Upper lobe of left lung (tissue), 6 donors: ENCODE measurements at places on chromosomes 6 and 20. TPM values are rescaled to one million over a fixed set of nuclear protein-coding genes. Genes with fewer than 3 reads are reported as not detected.
A peak's percentile ranks its signal among the peaks of the same experiment; 100 is the strongest.

DNA sequence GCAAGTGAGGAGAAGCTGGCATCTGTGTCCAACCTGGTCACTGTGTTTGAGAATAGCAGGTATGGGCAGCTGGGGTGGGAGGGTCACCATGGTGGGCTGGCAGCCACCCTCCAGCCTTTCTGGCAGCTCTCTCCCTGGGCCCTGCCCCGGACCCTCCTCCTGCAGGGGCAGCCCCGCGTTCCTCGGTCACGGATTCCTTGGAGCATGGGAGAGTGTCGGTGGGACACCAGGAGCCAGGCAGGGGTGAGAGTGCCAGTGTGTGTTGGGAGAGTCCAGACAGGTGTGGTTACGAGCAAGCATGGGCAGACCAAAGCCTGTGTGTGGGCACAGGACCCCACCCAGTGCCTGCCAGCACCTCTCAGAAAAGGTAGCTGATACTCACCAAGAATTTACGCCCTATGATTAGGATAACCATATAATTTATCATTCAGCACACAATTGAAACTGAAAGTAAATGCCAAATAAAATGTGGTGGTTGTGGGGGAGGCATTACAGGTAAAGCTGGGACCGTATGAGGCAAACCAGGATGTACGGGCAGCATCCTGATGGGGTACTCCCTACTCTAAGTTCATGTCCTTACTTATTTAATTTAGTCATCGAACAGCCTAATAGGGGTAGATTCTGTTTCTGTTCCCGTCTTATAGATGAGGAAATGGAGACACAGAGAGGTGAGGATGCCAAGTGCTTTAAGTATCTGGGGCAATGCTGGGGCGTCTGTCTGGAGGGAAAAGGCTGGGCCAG, 542 bp downstream of the FGD2 start:
- H3K36me3 ChIP-seq: no peaks in the 10 kb centered on the region
- peak overlapping the region; percentile 63 for H3K27ac ChIP-seq
- no peaks in the 10 kb centered on the region for H3K4me1 ChIP-seq
- H3K4me3 ChIP-seq: peak overlapping the region; percentile 38
- DNase-seq: peak; percentile 48

DNA sequence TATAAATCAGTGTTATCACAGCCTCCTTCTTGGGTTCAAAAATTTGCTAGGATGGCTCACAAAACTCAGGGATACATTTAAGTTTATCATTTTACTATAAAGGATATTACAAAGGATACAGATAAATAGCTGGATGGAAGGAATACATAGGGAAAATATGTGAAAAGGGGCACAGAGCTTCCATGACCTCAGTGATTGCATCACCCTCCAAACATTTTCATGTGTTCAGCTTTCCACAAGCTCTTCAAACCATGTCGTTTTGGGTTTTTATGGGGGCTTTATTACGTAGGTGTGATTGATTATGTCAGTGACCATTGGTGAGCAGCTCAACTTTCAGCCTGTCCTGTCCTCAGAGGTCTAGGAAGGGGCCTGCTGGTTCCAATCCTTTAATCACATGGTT, 68.0 kb downstream of the CYB5R4 start:
- no peak overlapping the region for H3K27ac ChIP-seq
- H3K27me3 ChIP-seq: no peaks in the 10 kb centered on the region
- H3K4me1 ChIP-seq: no peaks in the 10 kb centered on the region

DNA sequence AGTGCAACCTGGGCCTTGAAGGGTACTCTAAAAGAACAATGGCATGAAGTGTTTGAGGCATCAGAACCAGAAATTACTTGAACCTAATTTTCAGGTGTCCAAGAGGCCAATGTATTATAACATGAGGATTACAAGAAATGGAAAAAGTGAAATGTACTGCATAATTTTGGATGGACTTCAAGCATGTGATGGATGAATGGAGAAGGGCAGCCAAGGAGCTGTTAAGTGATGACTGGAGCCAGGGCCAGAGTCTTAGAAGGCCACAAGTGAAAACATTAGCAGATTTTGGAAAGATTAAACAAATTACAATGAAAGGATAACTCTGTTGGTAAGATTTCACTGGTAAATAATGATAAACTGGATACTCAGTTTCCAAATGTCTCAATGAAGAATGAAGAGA, 738.2 kb downstream of the CD109 start:
- no peaks in the 10 kb centered on the region for H3K36me3 ChIP-seq
- H3K27me3 ChIP-seq: no peaks in the 10 kb centered on the region
- H3K4me1 ChIP-seq: no peaks in the 10 kb centered on the region
- H3K4me3 ChIP-seq: no peak overlapping the region
- no peak for DNase-seq

DNA sequence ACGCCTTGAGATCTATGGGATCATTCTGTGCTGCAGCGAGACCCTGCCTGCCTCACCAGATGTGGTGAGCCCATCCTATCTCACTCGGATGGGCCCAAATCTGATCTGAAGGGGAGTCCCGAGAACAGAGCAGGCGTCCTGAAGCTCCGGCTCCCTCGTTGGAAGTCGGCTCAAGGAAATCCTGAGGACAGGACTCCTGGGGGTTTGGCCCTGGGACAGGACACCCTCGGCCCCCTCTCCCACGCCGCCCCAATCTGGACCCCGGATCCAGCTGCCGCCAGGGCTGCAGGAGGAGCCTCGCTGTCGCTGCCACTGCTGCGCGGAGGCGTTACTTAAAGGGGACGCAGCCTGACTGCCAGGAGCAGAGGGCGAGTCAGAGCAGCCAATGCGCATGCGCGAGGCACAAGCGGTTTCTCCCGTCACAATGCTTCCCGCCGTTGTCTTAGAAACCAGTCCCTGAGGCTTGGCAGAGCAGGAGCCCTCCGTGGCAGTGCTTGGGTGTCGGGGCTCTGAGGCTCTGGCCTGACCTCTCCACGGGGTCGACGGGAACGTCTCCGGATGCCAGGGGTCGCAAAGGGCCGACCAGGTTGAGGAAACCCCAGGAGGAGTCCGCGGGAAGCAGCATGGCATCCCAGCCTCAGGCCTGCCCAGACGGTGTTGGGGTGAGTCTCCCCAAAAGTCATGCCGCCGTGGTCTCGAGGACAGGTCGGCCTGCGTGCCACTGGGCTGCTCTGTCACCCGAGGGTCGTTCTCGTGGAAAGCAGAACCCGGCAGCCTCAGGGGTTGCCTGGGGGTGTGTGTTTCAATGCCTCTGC, 1567.8 kb upstream of the DEFB115 start:
- no peak overlapping the region for H3K27ac ChIP-seq
- H3K4me1 ChIP-seq: no peaks in the 10 kb centered on the region
- no peaks in the 10 kb centered on the region for H3K27me3 ChIP-seq
- DNase-seq: no peak
- no peaks in the 10 kb centered on the region for H3K36me3 ChIP-seq

GRCh38 chr6:148611213-148611612, 135.6 kb upstream of the UST start:
- no peak overlapping the region for H3K4me3 ChIP-seq
- no peaks in the 10 kb centered on the region for H3K27me3 ChIP-seq
- no peaks in the 10 kb centered on the region for H3K4me1 ChIP-seq
- H3K27ac ChIP-seq: no peak overlapping the region

DNA sequence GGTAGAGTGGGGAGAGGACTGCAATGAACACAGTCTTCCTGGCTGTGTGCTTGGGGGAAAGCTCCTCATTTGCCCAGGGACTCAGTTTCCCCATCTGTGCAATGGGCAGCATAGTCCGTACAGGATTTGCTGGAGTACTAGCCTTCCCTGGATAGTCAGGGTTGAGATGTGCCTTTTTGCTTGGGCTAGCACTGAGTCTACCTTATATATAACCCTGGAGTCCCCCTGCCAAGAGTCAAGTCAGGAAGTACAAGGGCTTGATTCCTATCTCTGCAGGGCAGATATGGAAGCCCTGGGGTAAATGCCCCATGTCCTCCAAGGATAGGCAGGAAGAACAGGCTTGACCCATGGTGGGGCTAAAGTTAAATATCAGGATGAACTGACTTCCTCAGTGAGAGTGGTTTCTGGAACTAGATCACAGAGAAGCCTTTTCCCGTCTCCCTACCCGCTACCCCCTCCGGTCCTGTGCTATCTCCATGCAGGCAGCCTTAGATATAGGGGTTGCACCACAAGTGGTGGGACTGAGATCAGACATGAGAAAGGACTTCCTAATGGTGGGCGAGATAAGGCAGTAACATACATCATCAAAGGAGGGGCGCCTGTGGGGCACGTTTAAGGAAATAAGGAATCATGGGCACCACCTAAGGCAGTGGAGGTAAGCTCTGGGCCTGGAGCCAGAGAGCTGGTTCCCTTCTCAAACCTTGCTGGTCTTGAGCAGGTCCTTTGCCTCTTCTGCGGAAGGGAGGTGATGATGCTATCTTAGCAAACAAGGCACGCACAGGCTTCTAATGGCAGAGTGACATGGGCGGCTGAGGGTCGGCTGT, 157.9 kb downstream of the MRPL14 start:
- H3K36me3 ChIP-seq: no peaks in the 10 kb centered on the region
- no peak for DNase-seq
- H3K4me1 ChIP-seq: peaks cover 17% of the 10 kb centered on the region
- no peaks in the 10 kb centered on the region for H3K27me3 ChIP-seq
- H3K4me3 ChIP-seq: no peak overlapping the region

DNA sequence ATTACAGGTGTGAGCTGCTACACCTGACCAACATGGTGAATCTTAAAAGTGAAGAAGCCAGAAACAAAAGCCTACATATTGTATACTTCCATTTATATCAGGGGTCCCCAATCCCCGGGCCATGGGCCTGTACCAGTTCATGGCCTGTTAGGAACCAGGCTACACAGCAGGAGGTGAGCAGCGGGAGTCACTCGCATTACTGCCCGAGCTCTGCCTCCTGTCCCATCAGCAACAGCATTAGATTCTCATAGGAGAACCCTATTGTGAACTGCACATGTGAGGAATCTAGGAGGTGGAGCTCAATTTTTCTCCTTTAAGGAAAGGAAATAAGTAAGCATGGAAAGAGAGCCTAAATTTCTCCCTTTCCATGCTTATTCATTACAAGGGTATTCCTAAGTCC, 21.7 kb downstream of the CSNK2A1 start:
- peaks cover 2% of the 10 kb centered on the region for H3K36me3 ChIP-seq
- H3K27me3 ChIP-seq: no peaks in the 10 kb centered on the region
- H3K4me3 ChIP-seq: no peak overlapping the region
- H3K4me1 ChIP-seq: peaks cover 5% of the 10 kb centered on the region

DNA sequence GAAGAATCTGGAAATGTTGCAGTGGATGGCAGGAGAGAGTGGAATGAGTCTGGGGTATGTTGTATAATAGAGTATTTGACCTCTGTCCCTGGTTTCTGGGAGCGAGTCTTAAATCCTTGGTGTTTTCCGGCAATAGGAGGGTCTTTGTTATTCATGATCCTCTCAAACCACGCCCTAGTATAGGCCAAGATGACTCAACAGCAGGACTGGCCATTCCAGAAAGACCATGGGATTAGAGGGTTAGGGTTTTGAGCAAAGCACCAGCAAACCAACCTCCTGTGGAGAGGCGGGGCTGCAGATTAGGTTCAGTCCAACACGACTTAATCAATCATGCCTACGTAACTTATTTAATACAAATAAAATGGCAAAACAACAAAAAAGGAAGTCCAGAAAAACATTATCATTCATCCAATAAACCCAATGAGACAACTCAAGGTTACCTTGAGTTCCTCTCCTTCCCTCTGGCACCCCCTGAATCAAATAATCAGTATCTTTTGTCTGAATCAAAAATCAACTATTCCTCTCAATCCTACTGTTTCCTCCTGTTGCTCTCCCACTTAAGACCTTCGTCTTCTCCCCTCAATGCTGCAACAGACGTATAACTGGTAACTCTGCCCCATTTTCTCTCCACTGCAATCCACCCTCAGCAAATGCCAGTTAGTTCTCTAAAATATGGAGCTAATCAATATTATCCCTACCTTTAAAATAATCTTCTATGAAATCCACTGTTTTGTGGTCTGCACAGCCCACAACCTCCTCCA, 15.5 kb downstream of the HUS1B start:
- H3K36me3 ChIP-seq: no peaks in the 10 kb centered on the region
- H3K27ac ChIP-seq: no peak overlapping the region
- no peaks in the 10 kb centered on the region for H3K27me3 ChIP-seq
- H3K4me1 ChIP-seq: no peaks in the 10 kb centered on the region

DNA sequence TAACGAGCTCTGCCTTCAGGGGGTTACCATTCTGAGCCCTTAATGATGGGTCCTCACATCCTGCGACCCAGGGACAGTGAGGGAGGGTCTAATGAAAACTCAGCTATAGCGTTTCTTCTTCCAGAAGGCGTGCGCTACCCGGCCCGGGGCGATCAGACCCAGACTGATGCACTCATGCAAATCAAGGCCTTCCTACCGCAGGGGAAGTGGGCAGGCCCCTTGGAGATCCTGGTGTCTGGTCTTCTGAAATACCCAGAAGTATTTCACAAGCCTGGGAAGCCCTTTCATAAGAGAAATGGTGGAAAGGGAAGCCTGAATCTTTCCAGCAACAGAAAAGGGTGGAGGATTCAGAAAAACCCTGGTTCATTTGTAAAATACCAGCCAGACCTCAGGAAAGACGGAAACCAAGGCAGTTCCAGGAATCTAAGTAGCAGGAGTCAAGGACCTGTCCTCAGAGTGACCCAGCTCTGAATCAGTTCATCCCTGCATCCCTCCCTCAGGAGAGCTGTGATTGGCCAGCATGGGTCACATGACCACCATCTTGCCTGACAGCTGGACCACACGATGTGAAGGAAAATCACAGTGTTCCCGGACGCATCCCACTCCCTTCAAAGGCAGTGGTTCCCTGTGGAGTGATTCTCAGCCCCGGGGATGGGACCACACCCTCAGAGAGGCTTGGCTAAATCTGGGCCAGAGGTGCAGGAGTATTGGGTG, 12.7 kb downstream of the BFSP1 start:
- H3K36me3 ChIP-seq: no peaks in the 10 kb centered on the region
- DNase-seq: no peak
- H3K27ac ChIP-seq: no peak overlapping the region
- H3K4me1 ChIP-seq: no peaks in the 10 kb centered on the region
- H3K27me3 ChIP-seq: no peaks in the 10 kb centered on the region

- H3K27me3 ChIP-seq: no peaks in the 10 kb centered on the region
- no peak overlapping the region for H3K4me3 ChIP-seq
- H3K4me1 ChIP-seq: no peaks in the 10 kb centered on the region
- no peak for DNase-seq
Observed at GRCh38 chr20:57309544-57310115, 20.0 kb upstream of the SPO11 start.

GRCh38 chr20:19212821-19213502, 520 bp downstream of the SLC24A3 start:
- no peaks in the 10 kb centered on the region for H3K36me3 ChIP-seq
- peak overlapping the region; percentile 64 for H3K4me3 ChIP-seq
- peaks cover 3% of the 10 kb centered on the region for H3K4me1 ChIP-seq
- H3K27me3 ChIP-seq: no peaks in the 10 kb centered on the region
- peak overlapping the region; percentile 78 for H3K27ac ChIP-seq

GRCh38 chr20:41697861-41698559, 79.8 kb upstream of the CHD6 start:
- no peak overlapping the region for H3K27ac ChIP-seq
- no peak for DNase-seq
- H3K4me1 ChIP-seq: no peaks in the 10 kb centered on the region
- no peak overlapping the region for H3K4me3 ChIP-seq

ARFRP1 gene
- total RNA-seq: 35.9 TPM

FAM209B gene
- not detected for total RNA-seq

ZBTB46 gene
- 11.6 TPM for total RNA-seq

COL9A3 gene
- total RNA-seq: 2.1 TPM

METTL24 gene
- 1.1 TPM for total RNA-seq

PSMB9 gene
- 37.7 TPM for total RNA-seq
